ENCODE measurements at places on chromosomes 1 and 21.

GRCh38 chr1:194341587-194341986 lies 1155.2 kb upstream of the B3GALT2 start:
- DNase-seq, result no peak
- H3K27ac ChIP-seq, result no peak overlapping the region
- H3K27me3 ChIP-seq, result no peaks in the 10 kb centered on the region
- H3K4me3 ChIP-seq, result no peak overlapping the region
- no peaks in the 10 kb centered on the region for H3K36me3 ChIP-seq

GRCh38 chr1:172883844-172884243 lies 166.9 kb downstream of the TNFSF18 start:
- no peaks in the 10 kb centered on the region for H3K27me3 ChIP-seq
- H3K27ac ChIP-seq, result peak overlapping the region; percentile 27
- no peak for DNase-seq

DNA sequence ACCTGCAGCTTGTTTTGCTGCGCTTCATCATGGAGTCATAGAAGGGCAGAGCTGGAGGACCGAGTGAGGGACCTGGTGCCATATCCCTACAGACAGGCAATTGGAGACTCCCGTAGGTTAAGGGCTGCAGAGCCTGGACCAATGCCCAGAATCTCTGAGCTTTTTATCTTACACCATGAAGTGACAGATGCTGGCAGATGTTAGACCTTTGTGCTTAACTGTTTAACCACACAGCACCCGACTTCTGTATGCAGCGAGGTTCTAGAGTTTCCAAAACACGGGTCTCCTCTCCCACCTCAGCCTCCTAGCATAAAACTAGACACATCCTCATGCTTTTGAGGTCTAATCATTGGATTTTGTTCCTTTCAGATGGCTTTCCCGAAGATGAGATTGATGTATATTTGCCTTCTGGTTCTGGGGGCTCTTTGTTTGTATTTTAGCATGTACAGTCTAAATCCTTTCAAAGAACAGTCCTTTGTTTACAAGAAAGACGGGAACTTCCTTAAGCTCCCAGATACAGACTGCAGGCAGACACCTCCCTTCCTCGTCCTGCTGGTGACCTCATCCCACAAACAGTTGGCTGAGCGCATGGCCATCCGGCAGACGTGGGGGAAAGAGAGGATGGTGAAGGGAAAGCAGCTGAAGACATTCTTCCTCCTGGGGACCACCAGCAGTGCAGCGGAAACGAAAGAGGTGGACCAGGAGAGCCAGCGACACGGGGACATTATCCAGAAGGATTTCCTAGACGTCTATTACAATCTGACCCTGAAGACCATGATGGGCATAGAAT lies 47.6 kb downstream of the B3GALT5 start:
- no peaks in the 10 kb centered on the region for H3K36me3 ChIP-seq
- H3K27ac ChIP-seq, result peak overlapping the region; percentile 43
- H3K4me1 ChIP-seq, result peaks cover 8% of the 10 kb centered on the region
- H3K27me3 ChIP-seq, result no peaks in the 10 kb centered on the region
- peak; percentile 73 for DNase-seq

GRCh38 chr1:23425193-23425494 lies 596 bp upstream of the TCEA3 start:
- no peaks in the 10 kb centered on the region for H3K36me3 ChIP-seq
- no peak for DNase-seq
- H3K27ac ChIP-seq, result no peak overlapping the region
- peak overlapping the region; percentile 70 for H3K4me3 ChIP-seq

DNA sequence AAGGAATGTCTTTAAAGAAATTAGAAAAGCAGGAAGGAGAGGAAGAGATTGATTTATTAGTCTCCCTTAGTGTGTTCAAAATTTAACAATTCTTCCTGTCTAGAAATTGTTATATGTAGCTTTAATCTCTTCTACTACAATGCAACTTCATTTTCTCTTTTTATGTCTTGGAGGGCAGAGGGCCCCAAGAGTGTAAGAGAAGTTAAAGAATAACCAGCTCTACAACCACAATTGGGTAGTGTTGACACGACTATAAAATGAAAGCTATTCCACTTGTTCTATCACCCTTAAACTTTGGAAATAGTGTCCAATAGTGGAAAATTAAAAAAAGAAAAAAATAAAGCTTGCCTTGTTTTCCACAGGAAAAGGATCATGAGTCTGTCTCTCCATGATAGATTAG lies 82.6 kb upstream of the DPYD start:
- no peaks in the 10 kb centered on the region for H3K36me3 ChIP-seq
- no peak overlapping the region for H3K27ac ChIP-seq
- no peak for DNase-seq
- peaks cover 62% of the 10 kb centered on the region for H3K4me1 ChIP-seq

DNA sequence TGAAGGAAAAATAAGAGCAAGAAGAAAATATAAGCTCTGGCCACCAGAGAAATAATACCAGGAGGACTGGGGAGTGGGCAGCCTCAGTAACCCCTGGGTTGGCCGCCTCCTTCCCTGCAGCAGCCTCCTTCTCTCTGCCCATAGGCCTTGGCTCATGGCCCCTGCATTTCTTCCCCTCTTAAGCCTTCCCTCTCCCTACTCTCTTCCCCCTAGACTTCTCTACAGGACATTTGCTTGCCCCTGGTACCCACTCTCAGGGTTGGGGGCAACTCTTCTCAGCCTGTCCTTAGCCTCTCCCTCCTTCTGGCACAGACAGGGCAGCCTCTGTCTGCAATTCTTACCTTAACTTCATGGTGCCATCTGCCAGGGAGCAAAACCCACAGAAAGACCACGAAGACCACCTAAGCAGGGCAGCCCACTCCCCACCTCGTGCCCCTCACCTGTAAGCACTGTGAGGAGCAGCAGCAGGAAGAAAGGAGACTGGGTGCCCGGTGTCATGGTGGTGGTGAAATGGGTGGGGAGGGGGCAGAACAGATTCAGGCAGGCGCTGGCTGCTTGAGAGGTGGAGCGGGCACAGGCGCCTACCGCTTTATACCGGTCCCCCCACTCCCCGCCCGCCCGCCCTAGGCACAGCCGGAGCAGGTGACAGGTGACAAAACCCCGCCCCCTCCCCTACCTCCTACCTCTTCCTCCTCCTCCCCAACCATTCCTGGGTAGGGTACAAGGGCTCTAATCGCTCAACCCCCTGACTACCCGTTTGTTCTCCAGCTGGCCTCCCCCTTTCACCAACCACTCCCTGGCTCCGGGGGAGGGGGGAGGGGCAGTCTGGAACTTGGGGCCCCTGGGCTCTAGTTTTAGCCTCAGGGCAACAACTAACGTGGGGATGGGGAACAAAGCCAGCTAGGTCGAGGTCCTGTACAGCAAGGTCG lies 15.1 kb downstream of the THBS3 start:
- H3K27me3 ChIP-seq, result no peaks in the 10 kb centered on the region
- peaks cover 16% of the 10 kb centered on the region for H3K4me1 ChIP-seq
- H3K4me3 ChIP-seq, result peak overlapping the region; percentile 82
- no peaks in the 10 kb centered on the region for H3K36me3 ChIP-seq
- DNase-seq, result no peak

DNA sequence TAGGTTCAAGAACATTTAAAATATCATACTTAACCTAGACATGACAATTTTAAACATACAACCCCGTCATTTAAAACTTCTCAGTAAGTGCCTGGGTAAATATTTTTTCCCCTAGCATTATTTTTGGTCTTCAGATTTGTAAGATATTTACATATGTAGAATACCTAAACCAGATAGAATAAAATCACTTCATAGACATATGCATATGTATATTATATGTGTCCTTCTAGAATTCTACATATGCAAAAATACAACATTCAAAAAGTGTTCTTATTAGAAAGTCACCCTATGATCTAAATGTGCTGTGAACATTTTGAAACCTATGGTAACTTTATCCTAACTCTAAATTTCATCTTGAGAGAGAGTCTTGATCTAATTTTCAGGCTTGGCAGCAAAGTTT lies 1467.0 kb upstream of the B3GALT2 start:
- no peak for DNase-seq
- H3K36me3 ChIP-seq, result no peaks in the 10 kb centered on the region
- no peak overlapping the region for H3K27ac ChIP-seq
- no peaks in the 10 kb centered on the region for H3K4me1 ChIP-seq
- no peak overlapping the region for H3K4me3 ChIP-seq
- no peaks in the 10 kb centered on the region for H3K27me3 ChIP-seq

DNA sequence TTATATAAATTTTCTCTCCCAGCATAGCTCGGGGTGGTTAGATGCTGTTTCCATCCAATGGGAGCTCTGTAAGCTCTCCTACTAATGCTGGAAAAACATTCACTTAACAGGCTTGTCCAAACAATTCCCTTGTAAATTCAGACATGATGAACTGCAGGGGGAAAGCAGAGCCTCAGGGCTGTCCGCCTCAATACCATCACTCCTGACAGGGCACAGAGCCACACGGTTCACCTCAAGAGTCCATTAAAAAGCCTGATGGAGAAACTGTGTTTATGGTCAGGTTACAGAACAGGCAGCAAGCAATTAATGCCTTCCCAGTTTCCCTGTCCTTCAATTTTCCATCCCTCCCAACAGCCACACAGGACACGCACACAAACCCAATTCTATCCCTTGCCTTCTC lies 171.0 kb downstream of the BRINP2 start:
- no peaks in the 10 kb centered on the region for H3K36me3 ChIP-seq
- no peak overlapping the region for H3K27ac ChIP-seq
- peaks cover 8% of the 10 kb centered on the region for H3K27me3 ChIP-seq
- peaks cover 5% of the 10 kb centered on the region for H3K4me1 ChIP-seq

DNA sequence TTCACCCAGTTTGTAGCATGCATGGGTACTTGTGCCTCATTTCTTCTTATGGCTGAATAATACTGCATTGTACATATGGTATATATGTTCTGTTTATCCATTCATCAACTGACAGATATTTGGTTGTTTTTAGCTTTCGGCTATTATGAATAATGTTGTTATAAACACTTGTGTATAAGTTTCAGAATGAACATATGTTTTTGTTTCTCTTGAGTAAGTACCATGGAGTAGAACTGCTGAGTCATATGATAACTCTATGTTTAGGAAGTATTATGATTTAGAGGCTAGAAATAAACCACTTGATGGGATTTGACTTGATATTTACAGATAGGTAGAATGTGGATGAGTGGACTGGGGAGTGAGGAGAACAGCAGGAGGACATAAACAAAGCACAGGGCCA lies 48.6 kb downstream of the WNT2B start:
- peak; percentile 32 for DNase-seq
- H3K27ac ChIP-seq, result no peak overlapping the region
- H3K36me3 ChIP-seq, result peaks cover 12% of the 10 kb centered on the region

DNA sequence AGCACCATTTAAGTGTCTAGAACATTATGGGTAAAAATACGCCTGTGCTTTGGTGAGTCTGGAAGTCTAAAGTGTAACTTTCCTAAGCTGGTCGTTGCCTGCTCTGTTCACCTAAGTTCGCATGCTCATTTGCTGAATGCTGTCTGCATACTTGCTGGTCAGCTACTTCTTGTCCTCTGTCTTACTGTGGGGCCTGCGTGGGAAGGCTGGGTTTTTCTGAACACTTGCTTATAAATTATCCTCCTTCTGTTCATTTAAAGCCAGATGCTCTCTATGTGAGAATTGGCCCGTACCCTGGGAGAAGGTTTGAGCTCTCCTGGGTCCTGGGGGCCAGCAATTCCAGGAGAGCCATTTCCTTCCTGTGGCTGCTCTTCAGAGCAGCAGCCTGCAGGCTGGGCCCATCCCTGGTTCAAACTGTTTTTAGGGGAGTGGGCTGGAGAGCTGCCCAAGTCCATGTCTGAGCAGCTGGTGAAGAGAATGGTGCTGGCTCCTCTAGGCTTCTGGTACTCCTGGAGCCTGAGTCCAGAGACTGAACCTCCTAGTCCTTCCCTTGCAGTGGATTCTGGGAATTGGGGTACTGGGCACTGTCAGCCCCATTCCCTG lies 75.7 kb downstream of the GALNT2 start:
- DNase-seq, result no peak
- no peak overlapping the region for H3K4me3 ChIP-seq
- no peaks in the 10 kb centered on the region for H3K27me3 ChIP-seq
- no peaks in the 10 kb centered on the region for H3K36me3 ChIP-seq

DNA sequence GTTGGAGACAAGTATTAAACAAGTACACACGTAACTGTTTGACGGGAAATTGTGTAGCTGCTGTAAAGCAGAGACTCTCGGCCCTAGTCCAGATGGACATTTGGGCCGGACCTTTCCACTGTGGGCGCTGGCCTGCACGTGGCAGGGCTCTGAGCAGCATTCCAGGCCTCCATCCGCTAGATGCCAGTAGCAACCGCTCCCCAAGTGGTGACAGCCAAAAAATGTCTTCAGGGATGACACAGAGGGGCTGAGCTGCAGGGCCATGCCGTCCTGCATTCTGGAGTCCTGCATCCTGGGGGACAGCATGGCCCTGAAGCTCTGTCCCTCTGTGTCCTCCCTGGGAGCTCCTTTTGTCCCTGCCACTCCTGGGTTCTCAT lies 24.8 kb downstream of the A3GALT2 start:
- H3K4me1 ChIP-seq, result peaks cover 9% of the 10 kb centered on the region
- no peak for DNase-seq
- no peaks in the 10 kb centered on the region for H3K36me3 ChIP-seq
- H3K27ac ChIP-seq, result no peak overlapping the region

GRCh38 chr1:231264642-231265041 lies 23.6 kb downstream of the GNPAT start:
- no peaks in the 10 kb centered on the region for H3K4me1 ChIP-seq
- no peak for DNase-seq
- H3K36me3 ChIP-seq, result peaks cover 49% of the 10 kb centered on the region
- H3K4me3 ChIP-seq, result no peak overlapping the region

GRCh38 chr1:90761781-90762589 lies 44.9 kb upstream of the BARHL2 start:
- no peak overlapping the region for H3K4me3 ChIP-seq
- H3K27ac ChIP-seq, result no peak overlapping the region
- no peaks in the 10 kb centered on the region for H3K4me1 ChIP-seq
- H3K36me3 ChIP-seq, result no peaks in the 10 kb centered on the region
- no peak for DNase-seq
- H3K27me3 ChIP-seq, result no peaks in the 10 kb centered on the region

Data from GM23248 (cell line).